IMR-90 (cell line): ENCODE measurements at places on chromosomes 11 and 22. TPM values are rescaled to one million over a fixed set of nuclear protein-coding genes. Genes with fewer than 3 reads are reported as not detected.
A peak's percentile ranks its signal among the peaks of the same experiment; 100 is the strongest.

NLRP6 gene
- not detected in 2 replicates for total RNA-seq

PKDREJ gene
- not detected in 2 replicates for total RNA-seq

GAL gene
- total RNA-seq: 0.28 TPM in 1 of 2 replicates, not detected in the other

ARHGAP8 gene
- 0.18 and 0.28 TPM in 2 replicates for total RNA-seq

CNTF gene
- 2.3 and 3.3 TPM in 2 replicates for total RNA-seq

NAALAD2 gene
- under 0.01 TPM in 1 of 2 replicates, not detected in the other for total RNA-seq

MOGAT2 gene
- total RNA-seq: not detected in 2 replicates

GTSE1 gene
- 5.8 and 5.9 TPM in 2 replicates for total RNA-seq

CCDC89 gene
- total RNA-seq: 7.9 and 9.4 TPM in 2 replicates

TMEM138 gene
- 16.7 and 16.8 TPM in 2 replicates for total RNA-seq

NCAPH2 gene
- 36.4 and 38.5 TPM in 2 replicates for total RNA-seq

SYCE3 gene
- not detected in 2 replicates for total RNA-seq

DNA sequence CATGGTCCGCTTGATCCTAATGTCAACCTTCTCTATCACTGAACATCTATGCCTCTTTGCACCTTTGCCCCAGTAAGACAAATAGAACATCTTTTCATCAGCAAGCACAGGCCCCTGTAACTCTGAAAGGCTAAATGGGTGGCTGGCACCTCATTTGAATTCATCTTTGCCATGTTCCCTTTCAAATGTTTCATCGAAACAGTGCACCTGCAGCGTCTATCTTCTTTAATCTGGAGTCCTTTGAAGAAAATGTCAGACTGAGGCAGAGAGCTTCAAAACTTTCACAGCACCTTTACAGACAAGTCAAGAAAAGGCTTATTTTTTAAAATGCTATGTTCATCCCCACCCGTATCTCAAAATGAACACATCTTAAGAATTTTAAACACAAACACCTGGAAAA is 3.4 kb downstream of the MPPED2 start:
- DNase-seq: no peak

- no peak for DNase-seq
Observed at GRCh38 chr22:40341604-40342003, 4.7 kb upstream of the ADSL start.

- peak; percentile 77 for DNase-seq
Observed at GRCh38 chr11:122747351-122747781, 90.9 kb upstream of the CRTAM start.

DNA sequence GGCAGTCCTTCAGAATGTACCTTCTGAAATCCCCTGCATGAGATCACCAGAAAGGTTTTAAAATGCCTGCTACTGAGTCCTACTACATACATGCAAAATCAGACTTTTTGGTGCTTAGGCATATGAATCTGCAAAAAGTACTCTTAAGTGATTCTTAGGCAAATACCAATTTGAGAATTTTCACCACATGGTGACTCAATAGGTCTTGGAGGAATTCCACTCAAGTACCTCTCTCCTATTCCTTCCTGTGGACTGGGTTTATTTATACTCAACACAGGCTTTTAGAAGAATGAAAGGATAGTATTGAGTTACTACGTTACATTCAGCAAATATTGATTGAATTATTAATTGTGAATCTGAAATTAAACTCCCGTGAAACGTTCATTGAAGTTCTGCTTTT is 223.9 kb downstream of the CNTN5 start:
- peak; percentile 0 for DNase-seq

GRCh38 chr11:115521825-115522224 is 17.6 kb upstream of the CADM1 start:
- no peak for DNase-seq

DNA sequence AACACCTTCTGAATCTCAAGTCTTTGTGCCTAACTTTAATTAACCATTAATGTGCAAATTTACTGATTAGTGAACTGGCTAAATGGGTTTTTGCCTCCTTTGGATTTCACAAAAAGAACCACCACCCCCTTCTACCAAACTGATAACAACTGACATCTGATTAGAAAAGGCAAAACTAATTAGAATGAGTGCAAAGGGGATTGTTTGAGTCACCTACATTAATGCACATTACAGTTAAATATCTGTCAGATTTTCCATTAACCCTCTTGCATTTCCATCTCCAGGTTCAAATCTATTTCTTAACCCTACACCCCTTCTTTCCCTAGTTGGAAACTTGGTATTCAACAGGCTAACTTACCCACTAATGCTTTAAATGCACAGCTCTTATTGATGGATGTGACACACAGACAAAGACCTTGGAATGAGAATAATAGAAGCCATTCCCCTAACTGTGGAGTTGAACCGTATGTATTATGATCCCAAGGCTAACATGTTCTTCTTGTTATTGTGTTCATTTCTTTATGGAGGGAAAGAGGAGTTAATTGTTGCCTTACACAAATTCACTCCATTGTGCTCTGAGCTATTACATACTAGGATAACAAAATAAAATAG is 161.5 kb upstream of the MTMR2 start:
- no peak for DNase-seq

GRCh38 chr11:75582895-75583717 is 21.1 kb downstream of the SERPINH1 start:
- peak; percentile 66 for DNase-seq

- no peak for DNase-seq
Observed at GRCh38 chr11:31237819-31238760, 131.4 kb downstream of the DCDC1 start.

GRCh38 chr11:65102142-65103095 is 6.4 kb downstream of the VPS51 start:
- peak; percentile 52 for DNase-seq

GRCh38 chr11:1300121-1300520 is 9.3 kb downstream of the TOLLIP start:
- DNase-seq: no peak

DNA sequence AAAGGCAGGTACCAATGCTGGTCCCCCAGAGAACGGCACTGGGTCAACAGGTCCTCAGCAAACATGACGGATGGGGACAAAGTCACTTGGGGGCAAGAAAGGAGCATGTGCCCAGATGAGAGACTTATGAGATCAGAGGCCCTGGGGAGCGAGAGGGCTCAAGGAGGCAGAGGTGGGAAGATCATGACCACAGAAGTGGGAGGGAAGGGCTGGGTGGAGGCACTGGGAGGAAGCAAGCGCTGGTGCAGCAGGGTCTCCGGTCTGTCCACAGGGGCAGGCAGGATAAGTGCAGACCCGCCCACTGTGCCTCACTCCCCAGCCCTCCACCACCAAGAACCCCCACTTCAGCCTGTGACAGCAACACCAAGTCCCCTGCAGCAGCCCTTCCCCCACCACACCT is 10.9 kb downstream of the ELFN2 start:
- no peak for DNase-seq

DNA sequence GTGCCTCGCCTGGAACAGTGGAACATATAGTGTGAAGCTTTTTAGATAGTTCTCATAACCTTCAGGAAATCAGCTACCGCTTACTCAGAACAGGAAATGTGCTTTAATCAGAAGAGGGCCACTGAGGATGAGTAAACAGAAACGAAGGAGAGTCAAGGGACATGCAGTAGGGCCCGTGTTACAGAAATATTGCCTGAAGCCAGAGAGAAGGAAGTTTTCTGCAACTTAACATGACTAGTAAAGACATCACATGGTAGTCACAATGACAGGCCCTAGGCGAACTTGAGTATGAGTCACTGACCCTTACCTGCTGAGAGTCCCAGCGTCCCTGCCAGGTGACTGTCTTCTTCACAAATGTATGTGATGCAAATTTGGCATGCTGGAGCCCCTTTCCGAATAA is 39.4 kb downstream of the CARD18 start:
- no peak for DNase-seq

- DNase-seq: peak; percentile 100
Observed at GRCh38 chr22:41621099-41621910, at the start of gene XRCC6. Gene XRCC6, plus strand, starts transcription at chr22:41621295. Its CDS starts 710 bp downstream, at chr22:41622005.

DNA sequence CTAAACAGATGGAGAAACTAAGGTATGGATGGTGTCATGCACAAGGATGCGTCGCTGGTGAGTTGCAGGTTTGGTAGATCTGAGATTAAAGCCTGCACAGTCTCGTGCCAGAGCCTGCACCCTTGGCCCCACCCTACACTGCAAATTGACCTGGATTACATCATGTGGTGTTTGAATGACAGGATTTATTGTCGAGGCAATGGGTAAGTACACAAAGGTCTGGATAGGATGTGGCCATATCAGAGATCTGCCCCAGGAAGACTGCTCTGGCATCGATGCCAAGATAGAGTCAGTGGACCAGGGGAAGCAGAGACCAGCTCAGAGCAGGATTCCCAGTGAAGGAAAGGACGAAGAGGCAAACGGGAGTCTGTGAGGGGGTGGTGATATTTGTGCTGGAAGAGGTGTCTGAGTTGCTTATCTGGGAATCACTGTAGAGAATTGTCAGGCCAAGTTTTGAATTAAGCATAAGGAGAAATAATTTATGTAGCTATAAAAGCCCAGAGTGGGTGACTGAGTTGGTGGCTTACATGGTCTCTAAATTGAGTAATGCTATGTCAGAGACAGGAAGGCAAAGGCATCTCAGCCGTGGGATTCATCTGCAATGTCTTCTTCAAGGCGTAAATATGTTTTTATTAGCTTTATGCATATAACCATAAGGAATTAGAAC is 499.6 kb upstream of the B3GAT1 start:
- DNase-seq: no peak

DNA sequence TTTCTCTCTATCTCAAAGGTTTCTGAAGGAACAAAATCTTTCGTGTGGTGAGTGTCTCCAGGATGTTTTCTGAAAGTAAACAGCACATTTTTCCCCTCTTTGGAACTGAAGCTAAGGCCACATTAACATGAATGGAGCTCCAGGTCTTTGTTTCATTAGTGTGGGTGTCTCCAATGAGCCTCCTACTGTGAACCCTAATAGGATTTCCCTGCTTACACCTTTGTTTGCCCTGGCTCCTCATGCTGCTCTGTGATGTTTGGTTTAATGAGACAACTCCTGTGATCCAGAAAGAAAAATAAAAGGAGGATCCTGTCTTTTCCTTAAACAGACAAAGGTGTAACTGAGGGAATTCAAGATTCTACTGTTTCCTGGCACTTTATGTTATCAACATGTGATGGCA is 76.9 kb upstream of the SLC6A5 start:
- no peak for DNase-seq

DNA sequence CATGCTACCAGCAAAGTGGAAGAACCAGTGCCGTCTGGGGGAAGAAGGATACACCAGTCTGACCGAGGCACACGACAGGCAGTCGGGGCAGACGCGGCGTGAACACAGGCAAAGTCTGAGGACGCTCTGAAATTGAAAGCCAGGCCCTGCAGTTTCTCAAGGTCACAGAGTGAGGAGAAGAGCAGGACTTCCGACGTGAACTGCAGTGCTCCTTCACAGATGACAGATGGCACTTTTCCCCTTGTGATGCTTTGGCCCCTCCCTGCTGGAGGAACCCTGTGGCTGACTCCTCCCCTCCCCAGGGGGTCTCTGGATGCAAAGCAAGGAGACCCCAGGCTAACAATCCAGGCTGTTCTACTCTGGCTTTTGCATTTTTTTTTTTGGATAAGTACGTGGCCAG is 19.6 kb upstream of the JAM3 start:
- DNase-seq: no peak

- DNase-seq: no peak
Observed at GRCh38 chr11:69251639-69252489, 42.1 kb upstream of the MYEOV start.

DNA sequence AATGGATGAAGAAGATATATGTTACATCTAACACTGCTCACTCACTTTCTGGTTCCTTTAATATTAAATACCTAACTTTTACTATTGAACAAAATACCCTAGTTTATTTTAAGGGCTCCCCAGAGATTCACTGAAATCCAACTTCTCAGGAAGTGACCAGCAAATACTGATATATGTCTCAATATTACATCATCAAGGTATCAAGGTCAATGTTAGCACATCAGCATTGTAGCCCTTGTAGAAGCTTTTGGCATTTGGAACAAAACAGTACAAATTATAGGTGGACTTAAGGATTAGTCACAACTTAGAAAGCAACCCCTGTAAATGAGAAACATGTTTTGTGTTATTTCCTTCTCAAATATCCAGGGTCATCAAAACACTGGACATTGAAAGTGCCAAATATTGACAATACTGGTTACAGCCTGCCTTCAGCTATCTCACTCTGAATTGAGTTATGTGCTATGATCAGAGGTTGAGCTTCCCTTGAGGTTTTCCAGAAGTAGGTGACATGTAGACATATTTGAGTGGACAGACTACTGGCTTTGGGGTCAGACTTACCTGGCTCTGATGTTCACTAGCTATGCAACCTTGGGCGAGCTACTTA is 1.9 kb upstream of the ATL3 start:
- no peak for DNase-seq

- no peak for DNase-seq
Observed at GRCh38 chr11:3089236-3090061, 32.2 kb upstream of the CARS1 start.

DNA sequence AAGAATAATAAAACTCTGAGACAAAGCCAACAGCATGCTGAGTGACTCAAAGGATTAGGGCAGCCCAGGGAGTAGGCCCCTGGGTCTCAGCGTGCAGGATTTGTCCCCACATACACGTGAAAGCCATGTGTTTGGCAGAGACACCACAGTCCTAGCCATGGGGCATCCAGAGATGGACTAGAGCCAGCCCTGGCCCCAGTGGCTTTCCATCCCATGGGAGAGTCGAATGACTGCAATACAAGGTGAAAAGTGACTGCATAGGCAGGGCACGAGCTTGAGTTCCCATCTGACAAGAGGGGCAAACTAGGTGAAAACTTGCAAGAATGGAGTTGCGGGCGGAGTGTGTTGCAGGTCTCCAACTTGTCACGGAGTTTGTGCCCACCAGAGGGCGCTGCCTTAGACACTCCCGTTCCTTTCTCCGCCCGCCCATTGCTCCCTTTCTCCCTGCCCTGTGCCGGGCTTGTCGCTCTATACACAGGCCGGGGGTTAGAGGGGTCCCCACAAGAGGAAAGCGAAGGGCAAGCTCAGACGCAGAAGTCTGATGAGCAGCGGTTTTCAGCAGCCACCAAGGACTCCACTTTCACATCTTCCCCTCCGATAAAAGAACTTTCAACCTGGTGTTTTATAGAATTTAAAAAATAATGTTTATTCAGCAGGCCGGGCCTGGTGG is 24.2 kb downstream of the TSKU start:
- peak; percentile 69 for DNase-seq

DNA sequence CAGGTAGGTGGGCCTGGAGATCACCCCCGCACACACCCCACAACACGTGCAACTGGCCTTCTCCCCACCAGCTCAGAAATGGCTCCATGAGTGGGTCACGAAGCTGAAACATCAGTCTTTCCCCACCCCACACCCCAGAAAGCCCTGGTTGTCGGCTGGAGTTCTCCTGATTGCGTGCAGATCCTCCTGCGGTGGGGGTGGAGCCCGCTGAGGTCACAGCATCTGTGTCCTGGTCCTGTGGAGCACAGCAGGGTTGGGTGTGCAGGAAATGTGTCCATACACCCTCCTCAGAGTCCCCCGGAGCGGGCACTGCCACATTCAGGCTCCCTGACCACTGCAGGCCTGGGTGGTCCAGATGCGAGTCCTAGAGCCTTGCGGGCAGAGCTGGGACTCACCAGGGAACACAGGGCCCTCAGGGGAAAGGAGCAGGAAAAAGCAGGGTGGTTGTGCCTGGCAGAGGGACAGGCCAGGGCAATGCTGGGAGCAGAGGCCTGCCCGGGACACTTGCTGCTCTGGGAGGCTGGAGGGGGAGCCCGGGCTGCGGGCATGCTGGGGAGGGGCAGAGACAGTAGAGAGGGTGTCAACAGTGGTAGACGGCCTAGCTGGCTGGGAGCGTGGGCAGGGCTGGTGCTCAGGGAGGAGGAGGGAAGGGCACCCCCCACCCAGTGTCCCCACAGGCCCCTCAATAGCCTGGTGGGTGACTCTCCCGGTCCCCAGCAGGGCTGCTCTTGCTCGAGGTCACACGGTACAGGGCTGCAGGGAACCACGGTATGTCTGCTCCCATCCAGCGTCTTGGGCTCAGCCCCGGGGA is 42.4 kb upstream of the PPARA start:
- DNase-seq: no peak

- no peak for DNase-seq
Observed at GRCh38 chr22:23827351-23827995, 11.3 kb downstream of the DERL3 start.
